Hepatocyte (in vitro differentiated cells): ENCODE measurements at places on chromosomes 1 and 21. TPM values are rescaled to one million over a fixed set of nuclear protein-coding genes. Genes with fewer than 3 reads are reported as not detected.
A peak's percentile ranks its signal among the peaks of the same experiment; 100 is the strongest.

DNA sequence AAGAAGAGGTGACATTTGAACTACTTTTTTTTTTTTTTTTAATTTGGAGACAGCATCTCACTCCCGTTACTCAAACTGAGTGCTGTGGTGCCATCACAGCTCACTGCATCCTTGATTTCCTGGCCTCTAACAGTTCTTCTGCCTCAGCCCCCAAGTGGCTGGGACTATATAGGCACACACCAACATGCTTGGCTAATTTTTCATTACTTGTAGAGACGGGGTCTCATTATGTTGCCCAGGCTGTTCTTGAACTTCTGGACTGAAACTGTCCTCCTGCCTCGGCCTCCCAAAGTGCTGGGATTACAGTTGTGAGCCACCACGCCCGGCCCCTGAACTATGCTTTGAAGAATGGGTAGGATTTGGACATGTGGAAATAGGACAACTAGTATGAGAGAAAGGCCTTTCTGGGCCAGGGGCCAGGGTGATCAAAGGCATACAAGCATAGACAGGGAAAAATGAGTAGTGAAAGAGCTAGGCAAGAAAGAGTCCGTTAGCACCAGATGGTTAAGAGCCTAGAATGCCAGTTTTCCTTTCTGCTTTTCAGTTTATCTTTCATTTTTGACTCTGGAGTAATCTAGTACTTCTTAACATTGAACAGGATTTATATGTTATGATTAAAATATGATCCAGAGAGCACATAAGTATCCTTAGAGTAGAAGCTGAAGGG lies 6.3 kb downstream of the RABGAP1L start:
- no peaks in the 10 kb centered on the region for H3K27me3 ChIP-seq
- H3K4me3 ChIP-seq, result no peak overlapping the region
- peaks cover 4% of the 10 kb centered on the region for H3K4me1 ChIP-seq
- no peak for DNase-seq
- no peak overlapping the region for H3K27ac ChIP-seq

DNA sequence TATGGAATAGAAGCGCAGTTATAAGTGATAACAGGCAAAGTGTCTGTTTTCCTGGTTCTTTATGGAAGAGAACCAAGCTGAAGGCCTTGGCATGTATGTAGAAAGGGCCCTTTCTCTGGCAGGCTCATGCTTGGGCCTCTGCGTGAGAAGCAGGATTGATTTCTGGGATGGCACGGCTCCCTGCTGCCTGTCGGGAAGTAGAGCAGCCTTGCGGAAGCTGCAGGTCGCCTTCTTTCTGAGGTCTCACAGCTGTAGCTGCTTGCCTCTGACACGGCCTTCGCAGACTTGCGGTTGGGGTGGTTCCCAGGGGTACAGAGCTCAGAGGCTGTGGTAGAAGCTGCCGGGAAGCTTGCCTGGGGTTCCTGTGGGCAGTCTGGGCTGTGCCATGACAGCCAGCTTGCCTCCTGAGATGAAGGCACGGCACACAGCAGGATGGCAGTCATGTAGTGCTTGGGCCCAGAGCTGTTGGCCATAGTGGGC lies 39.4 kb downstream of the TRAPPC10 start:
- no peaks in the 10 kb centered on the region for H3K36me3 ChIP-seq
- peak overlapping the region; percentile 37 for H3K27ac ChIP-seq
- H3K27me3 ChIP-seq, result no peaks in the 10 kb centered on the region
- peaks cover 7% of the 10 kb centered on the region for H3K4me1 ChIP-seq
- DNase-seq, result no peak

- H3K27me3 ChIP-seq, result no peaks in the 10 kb centered on the region
- H3K4me1 ChIP-seq, result no peaks in the 10 kb centered on the region
- H3K36me3 ChIP-seq, result no peaks in the 10 kb centered on the region
- no peak overlapping the region for H3K27ac ChIP-seq
- DNase-seq, result no peak
Observed at GRCh38 chr1:240800291-240800690, 188.3 kb upstream of the GREM2 start.

GRCh38 chr1:229226796-229227195 lies 44.1 kb upstream of the RAB4A start:
- no peak for DNase-seq
- no peaks in the 10 kb centered on the region for H3K36me3 ChIP-seq
- no peak overlapping the region for H3K4me3 ChIP-seq
- H3K27me3 ChIP-seq, result no peaks in the 10 kb centered on the region

DNA sequence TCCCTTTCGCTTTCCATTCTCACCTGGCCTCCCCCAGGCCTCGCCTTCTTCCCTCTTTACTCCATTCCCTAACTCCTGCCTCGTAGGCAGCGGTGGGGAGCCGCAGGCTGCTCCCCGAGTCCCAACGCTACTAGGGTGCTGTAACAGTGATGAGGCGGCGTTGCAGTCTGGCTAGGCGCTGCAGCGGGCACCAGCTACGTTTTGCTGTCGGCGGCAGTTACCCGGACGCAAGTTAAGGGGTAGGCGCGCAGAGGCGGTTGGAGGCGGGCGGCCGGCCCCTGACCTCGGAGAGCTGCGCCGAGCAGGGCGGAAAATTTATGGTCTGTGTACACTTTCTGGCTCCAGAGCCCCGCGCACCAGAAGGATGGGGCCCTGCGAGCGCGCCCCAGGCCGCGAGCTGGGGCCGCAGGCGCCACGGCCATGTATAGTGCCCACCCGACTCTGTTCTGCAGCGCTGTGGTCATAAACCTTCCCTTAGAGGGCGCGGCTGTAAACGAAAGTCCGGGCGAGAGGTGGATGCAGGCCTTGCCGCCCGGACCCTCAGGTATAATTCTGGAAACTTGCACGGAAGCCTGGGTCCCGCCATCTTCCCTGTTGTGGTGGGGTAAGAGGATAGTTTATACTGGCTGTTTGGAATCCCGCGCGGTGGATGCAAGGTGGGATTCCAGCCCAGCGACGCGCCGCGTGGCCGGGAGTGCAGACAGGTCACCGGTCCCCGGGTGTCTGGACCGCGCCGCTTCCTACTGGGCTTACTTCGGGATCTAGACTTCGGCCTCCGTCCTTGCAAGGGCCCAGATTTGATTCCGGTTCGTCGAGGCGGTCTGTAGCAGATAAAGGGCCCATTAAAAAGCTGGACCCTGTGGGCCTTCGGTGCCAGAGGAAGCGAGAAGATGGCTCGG lies 15.0 kb downstream of the HLX start:
- H3K27me3 ChIP-seq, result peaks cover 95% of the 10 kb centered on the region
- no peaks in the 10 kb centered on the region for H3K36me3 ChIP-seq
- H3K27ac ChIP-seq, result no peak overlapping the region

Gene DDAH1
- 49.8 and 55.8 TPM in 2 replicates for total RNA-seq

Gene CTSK
- total RNA-seq, result 54.3 and 57.0 TPM in 2 replicates

Gene MFSD2A
- total RNA-seq, result 2.7 and 4.8 TPM in 2 replicates
